ENCODE measurements at places on chromosomes 12 and 14.
A peak's percentile ranks its signal among the peaks of the same experiment; 100 is the strongest.

- DNase-seq, result no peak
Observed at GRCh38 chr14:75232597-75232996, 46.0 kb upstream of the FOS start.

DNA sequence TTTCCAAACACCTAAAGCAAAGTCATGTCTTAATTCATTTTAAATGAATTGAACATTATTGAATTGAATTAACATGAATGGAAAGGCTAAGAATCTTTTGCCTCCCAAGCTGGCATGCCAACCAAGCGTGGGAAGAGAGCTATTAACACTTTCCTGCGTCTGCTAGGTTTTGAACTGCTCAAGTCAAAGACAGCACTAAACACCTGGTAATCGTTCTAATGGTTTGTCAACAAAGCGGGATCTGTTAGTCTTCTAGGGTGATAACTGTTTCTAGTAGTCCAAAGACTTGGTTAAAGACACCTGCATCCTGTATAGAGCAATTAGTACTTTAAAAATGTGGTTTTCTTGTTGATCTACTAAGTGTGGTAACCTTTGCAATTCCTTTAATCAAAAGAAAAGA lies 164.2 kb upstream of the HMGA2 start:
- DNase-seq, result no peak

- DNase-seq, result no peak
Observed at GRCh38 chr12:106342397-106343213, 14.9 kb upstream of the POLR3B start.

DNA sequence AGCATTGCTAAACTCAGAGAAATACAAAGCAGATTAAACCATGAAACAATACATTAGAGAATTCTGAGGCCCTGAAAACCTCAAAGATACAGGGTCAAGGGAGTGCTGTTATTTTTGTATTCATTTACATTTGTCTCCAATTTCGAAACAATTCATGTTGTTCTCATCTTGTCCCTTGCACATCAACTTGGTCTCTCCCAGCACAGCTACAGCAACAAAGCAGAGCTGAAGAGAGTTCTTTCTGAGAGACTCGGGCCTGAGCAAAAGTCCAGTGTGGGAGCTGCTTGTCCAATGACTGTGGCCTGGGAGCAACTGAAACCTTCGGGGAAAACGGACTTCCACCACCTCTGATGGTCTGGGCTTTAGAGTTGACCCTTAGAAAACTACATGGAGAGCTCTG lies 79.4 kb upstream of the CDKN3 start:
- DNase-seq, result no peak

- peak; percentile 92 for DNase-seq
Observed at GRCh38 chr12:2364631-2365051, 311.9 kb downstream of the CACNA1C start.

DNA sequence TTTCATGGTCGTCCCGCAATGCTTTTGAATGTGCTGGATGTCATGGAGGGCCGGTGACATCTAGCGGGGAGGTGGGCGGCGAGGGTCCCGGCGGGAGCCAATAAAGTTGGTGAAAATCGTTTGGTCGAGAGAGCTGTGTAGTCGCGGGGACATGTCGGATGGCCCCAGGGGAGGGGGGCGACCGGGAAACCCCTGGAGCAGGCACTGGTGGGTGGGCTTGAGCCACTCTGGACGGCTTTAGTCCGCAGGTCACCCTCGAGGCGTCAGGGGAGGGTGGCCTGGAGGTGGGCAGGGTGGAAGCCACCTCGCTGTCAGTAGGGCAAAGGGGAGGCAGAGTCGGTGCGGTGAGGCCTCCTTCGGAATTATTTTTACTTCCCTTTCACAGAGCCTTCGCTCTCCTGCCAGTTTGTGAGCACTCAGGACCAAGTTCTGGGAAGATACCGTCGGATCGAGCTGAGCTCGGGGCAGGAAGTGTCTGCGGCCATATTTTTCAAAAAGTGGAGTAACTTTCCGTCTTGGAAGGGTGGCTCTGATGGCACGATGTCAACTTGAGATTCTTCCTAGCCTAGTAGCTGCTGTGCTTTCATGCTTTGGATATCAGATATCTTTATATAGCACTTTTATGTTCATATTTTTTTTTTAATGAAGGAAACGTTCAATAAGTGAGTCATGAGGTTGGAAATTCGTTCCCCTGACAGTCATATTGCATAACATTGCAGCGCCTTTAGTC lies 28.2 kb downstream of the WBP11 start:
- DNase-seq, result peak; percentile 70

- peak; percentile 11 for DNase-seq
Observed at GRCh38 chr14:82855912-82856391, 1322.3 kb upstream of the SEL1L start.

GRCh38 chr12:128387811-128388422 lies 120.9 kb downstream of the TMEM132C start:
- DNase-seq, result peak; percentile 25

DNA sequence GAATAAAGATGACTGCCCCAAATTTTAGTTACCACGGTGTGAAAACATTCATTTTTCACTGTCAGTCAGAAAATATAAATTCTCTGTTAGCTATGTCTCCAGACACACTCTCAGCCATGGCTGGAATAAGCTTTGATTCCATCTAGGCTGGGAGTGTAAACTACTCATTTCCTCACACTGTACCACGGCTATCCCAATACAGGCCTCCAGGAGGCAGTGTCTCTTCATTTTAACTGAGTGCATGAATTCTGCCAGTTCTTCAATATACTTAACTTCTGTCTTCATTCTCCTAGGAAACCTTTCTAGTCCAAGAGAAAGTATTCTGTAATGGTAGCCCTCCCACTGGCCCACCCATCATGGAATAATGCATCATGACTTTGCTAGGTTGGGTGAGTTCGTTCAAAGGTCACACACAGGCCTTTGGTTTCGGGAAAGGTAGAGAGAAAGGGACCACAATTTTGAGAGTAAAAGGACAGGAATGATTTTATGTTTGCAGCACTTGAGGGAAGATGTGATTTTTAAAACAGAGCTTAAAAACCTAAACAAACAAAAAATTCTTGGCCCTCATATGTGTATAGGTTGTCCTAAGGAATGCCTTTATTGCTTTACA lies 381.1 kb downstream of the SEC23A start:
- DNase-seq, result peak; percentile 57

DNA sequence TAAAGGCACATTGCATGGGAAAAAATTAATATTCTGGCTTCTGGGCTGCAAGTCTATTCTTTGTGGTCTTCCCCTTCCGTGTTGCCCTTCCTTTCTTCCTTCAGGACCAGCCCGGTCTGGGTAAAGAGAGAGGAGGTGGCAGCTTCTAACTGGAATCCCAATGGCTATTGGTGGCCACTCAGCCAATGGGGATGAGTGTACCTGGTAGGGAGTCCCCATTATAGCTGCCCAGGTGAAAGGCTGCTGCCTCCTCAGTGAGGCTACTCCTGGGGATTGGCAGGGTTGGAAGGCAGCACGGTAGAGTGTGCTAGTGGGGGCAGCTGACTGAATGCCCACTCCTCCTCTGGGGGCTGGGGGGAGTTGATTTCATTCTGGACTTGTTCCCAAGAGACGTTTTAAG lies 112.6 kb downstream of the RBM19 start:
- no peak for DNase-seq

DNA sequence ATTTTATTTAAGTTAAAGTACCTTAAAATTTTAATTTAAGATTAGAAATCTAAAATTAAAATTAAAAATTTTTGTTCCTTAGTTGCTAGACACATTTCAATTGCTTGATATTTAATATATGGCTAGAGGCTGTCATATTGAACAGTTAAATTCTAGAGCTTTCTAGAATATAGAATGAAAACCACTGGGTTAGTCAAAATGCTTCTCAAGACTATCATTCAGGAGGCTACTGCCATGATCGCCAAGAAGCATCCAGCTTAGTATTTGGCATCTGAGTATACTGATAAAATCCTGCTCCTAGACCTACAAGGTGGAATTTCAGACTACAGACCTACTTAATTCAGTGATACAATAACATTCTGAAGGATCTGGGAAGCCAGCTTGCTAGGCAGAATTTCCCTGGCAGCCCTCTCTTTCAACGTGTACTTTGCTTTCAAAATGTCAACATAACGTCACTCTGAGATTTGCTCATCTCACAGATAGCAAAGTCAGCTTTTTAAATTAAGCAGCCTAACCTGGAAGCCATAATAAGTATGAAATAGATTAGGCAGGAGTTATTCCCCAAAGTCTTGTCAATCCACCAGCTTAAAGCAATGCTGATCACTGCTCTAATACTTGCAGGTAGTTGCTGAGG lies 525.8 kb downstream of the FSCB start:
- DNase-seq, result no peak

DNA sequence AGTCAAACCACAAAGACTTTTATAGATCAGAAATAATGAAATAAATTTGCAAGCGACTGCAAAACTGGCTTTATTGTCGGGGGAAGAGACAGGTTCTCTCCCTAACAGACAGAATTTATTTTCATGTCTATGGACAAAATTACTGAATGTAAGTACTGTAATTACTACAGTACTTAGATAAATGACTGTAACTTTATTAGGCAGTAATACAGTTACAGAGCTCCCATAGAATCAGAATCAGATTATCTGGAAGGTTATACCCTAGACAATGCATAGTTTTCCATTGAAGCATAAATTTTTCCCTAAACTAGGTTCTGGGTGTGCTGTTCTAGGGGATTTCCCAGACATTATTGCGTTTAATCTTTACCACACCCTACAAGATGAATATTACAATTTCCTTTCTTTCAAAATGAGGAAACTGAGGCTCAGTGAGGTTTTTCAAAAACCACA lies 114.2 kb downstream of the C12orf75 start:
- DNase-seq, result no peak

GRCh38 chr14:101128478-101129321 lies 225.2 kb upstream of the RTL1 start:
- DNase-seq, result no peak

- peak; percentile 69 for DNase-seq
Observed at GRCh38 chr14:59870277-59871165, at the start of gene RTN1. RTN1 (minus strand) TSS chr14:59870776; CDS start chr14:59870630, 146 bp downstream.

DNA sequence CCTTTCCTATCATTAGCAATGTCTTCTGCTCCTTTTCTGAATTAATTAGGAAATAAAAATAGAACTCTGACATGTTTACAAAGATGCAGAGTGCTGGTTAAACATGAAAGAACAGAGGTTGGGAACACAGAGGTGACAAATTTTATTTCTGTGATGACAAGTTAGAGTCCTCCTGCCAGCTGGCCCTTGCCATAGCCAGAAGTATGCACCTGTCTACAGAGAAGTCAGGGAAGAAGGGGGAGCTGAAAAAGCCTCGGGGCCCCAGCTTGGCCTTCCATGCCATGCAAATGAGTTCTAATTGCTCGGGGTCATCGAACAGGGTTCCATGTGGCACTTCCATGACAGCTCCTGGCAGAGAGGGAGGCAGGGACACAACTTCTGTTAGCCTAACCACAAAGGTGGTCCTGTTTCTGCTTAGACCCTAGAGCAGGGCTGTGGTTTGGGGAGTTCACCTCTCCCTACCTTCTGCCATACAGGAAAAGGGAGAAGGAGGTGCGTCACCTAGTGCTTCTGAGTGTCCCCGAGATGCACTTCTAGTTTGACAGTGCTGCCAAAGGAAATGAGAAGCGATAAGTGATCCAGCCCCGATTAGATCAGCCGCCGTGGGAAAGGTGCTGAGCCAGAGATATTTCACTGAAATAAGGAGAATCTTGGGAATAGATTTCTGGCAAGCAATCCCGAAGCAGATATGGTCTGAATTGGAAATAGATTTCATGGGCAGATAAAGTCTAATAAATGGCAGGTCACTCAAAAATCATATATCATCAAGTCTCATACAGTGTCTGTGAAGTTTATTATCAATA lies 155.8 kb upstream of the FOXN3 start:
- DNase-seq, result no peak

Data from KBM-7 (cell line).